ENCODE measurements at places on chromosomes 13 and 19.

DNA sequence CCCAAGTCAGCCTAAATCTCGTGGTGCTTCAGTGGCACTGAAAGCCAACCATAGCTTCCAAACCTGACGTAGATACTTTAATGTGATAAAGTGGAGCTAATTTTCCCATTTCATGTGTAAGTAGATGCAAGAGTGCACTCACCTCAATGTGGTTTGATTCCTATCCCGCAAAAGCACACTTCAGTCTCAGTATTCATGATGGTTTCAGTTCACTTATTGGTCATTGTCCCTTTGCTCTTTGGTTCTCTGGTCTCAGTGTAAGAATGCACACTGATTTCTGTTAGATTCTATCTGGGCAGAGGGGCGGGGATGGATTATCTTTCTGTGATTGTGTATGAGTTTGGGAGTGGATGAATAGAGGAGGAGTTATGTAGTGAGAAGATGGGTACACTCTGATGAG lies 340.6 kb downstream of the KCNRG start:
- no peak for DNase-seq

GRCh38 chr13:107788464-107789165 lies 426.7 kb downstream of the LIG4 start:
- no peak for DNase-seq

DNA sequence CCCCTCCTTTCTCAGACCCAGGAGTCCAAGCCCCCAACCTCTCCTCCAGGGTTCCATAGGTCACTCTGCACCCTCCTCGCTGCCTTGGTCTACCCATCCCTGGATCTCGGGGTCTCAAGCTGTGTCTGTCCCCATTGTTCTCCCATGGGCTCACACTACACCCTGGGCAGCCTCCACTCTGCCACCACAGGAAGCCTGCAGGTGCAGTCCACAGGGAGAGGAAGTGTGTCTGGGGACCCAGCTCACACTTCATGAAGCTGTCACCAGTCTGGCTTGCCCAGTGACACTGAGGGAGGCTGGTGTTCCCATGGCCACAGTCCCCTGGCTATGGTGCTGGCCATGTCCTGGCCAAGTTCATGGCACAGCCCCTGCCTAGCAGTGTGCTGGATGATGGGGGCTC lies 5.3 kb downstream of the NECTIN2 start:
- no peak for DNase-seq

GRCh38 chr13:111626371-111627305 lies 306.2 kb downstream of the TEX29 start:
- DNase-seq = no peak

DNA sequence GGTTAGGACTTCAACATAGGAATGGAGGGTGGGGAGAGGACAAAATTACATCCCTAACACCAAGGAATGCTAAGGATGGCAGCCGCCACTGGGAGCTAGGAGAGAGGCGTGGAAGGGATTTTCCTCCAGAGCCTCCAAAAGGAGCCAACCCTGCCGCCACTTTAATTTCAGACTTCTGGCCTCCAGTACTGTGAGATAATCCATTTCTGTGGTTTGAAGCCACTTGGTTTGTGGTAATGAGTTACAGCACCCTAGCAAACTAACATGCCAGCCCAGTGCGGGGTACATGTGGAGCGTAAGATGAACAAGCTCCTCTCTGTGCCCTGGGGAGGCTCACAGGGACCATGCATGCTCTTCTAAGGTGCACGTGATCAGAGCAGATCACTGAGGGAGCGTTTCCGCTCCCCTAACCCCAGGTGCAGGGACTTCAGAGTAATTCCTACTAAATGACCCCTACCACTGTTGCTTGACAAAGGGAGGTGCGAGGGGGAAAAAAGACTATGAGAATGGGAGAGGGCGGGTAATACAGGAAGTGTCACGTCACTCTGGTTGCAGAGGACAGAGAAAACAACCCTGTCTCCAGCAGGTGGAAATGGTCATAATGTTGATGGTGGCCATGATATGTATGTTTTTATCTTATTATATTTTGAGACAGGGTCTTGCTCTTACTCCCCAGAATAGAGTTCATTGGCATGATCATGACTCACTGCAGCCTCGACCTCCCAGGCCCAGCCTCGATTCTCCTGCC lies 12.0 kb downstream of the FPR1 start:
- no peak for DNase-seq

GRCh38 chr19:18119717-18120105 lies 22.1 kb downstream of the MAST3 start:
- peak; percentile 34 for DNase-seq

DNA sequence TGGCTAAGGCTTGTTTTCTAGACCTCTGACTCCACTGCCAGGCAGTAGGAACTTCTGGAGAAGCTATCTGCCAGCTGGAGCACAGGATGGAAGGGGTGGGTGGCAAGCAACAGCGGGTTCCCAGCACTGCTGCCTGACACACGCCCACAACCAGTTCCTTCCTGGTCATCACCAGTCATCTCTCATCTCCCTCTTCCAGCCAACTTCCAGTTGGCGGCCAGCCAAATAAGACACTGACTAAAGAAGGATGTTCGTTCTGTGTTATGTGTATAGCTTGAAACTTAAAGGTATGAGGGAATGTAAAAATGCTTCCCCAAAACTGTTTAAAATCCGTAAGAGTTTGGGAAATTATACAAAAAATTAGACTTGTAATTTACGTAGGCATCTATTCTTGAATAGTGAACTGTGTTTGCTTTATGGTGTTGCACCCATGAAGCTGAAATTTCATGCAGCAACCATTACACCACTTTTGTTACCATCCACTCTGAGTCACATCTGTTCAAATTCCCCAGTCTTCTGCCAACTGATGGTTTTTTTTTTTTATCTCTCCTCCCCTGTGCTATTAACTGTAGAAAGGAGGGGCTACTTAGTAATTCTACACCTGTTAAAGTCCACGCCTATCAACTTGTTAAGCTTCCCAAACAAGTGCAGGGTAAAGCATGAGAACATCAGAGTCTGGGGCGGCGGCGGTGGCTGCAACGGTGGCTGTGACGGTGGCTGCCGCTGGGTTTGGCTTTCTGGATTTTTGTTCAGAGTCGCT lies 86.2 kb upstream of the FRY start:
- no peak for DNase-seq

Data from stimulated activated CD4-positive, alpha-beta T cell treated with anti-CD3 and anti-CD28 coated beads, Interleukin-1b, Interleukin-23, amount 100 ng/mL, for 24 hours (primary cell).